Fibroblast of pulmonary artery (primary cell): ENCODE measurements at places on chromosomes 13 and 19.

DNA sequence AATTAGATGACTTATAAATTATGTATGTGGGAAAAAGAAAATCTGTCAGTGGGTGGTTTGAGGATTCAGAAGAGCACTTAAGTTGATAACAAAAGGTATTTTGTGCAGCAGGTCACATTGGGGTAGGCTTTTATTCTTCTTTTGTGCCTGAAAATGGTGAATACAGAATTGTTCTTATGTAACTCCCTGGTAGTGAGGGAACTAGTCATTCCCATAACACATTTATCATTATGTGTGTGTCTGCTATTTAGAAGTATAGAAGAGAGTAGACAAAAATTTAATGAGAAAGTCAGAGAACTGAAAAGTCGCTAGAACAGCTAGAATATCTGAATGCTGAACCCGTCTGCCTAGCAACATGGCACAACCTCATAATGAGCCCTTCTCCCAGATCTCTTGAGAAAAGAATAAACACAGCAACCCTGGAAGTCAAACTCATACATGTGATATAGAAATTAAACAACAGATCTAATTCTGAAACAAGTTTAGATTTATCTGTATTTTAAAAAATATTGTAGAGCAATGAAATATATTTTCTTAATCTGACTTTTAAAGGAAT, 111.8 kb upstream of the EDNRB start:
- DNase-seq = no peak

GRCh38 chr13:51995677-51996551, 15.3 kb downstream of the ATP7B start:
- DNase-seq = peak; percentile 67

GRCh38 chr19:38251564-38252051, 4.6 kb downstream of the PPP1R14A start:
- DNase-seq = peak; percentile 73

DNA sequence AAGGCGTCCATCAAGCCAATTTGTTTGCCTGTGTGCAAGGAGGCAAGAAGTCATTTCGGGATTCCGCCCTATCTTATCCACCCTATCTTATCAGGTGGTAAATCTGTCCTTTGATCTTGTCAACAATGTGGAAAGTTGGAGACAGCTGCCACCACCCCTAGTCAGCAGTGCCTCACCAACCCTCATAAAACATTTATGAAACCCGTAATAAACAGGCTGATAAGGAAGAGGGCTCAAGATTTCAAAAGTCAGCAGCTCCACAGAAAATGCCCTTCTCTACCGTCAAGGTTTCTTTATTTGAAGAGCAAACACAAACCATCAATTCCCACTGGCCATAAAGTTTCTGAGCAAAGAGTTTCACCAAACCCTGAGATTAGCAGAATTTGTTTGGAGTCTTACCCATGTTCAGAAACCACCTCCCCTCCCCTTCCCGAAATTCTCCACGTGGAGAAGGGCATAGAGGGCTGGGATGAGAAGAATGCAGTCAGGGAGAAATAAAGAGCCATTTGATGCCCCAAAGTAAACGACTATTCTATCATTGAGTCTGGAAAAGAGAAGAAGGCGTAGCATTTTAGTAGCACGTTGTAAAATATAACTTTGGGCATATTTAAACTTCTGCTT, 196.0 kb upstream of the GPR12 start:
- no peak for DNase-seq

DNA sequence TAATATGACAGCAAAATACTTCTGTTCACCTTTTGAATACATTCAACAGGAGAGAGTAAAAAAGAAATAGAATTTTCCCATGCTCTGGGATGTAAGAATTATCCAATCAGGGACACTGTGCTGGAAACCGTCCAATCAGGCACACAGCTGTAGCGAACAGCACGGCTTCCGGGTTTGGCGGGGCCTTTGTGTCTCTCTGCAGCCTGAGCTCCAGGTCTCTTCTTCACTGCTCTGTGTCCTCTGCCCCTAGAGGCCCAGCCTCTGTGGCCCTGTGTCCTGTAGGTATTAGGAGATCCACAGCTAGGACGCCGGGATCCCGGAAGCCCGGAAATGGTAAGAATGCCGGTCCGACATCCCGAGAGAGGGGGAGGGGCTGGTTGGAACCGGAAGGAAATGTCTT, 92.7 kb downstream of the ZNF737 start:
- DNase-seq = no peak

DNA sequence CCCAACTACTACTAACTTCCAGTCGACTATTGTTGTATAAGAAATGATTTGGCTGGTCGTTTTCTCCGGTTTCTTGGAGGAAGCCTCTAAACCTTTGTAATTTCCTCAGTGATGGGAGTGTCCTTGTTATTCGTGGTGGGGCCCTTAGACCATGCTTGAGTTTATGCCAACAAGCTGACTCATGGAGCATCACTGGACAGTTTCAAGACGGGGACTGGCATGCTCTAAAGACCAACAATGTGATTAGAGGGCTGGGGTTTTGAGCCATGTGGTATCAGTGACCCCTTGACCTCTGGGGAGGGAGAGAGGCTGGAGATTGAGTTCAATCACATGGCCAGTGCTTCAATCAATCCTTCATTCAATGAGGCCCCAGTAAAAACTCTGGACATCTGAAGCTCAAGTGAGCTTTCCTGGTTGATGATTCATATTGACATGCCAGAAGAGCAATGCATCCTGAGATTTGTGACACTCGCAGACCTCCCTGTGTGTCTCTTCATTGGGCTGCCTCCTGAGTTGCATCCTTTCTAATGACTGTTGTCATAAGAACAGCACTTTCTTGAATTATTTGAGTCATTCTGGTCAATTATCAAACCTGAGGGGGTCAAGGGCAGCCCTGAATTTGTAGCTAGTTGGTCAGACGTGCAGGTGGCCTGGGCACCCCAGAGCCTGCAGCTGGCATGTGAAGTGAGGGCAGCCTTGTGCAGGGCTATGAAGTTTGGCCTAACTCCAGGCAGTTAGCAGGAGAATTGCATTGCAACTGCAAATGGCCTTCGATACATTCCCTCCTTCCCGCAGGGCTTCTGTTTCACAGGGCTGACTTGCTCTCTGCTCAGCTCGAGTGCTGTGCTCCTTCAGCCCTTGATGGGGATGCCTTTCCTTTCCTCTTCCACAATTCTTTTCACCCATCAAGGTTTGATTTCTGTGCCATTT, 246.5 kb downstream of the FGF9 start:
- DNase-seq = no peak

DNA sequence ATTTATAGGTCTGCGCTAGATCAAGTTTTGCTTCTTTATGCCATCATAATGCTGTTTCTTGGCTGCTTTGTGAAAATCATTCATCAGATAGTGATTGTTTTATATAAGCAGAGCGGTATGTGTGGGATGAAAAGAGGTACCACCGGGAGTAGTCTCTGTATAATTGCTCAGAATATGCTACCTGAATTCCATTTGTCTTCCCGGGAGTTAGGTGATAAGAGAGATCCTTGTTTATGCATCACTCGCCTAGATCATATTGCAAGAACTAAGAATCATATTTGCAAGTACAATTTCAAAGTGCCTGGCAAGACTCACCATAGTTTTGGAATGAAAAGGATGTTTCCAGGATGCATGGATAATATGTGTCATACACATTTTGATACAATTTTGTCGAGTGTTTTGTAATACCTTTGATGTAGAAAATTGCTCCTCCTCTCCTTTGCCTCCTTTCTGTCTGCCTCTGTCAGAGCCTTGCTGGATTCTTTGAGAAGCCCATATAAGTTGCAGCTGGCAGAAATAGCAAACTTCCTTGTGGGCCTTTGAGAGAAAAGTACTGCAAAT, 1306.0 kb upstream of the SLC10A2 start:
- DNase-seq = peak; percentile 21

DNA sequence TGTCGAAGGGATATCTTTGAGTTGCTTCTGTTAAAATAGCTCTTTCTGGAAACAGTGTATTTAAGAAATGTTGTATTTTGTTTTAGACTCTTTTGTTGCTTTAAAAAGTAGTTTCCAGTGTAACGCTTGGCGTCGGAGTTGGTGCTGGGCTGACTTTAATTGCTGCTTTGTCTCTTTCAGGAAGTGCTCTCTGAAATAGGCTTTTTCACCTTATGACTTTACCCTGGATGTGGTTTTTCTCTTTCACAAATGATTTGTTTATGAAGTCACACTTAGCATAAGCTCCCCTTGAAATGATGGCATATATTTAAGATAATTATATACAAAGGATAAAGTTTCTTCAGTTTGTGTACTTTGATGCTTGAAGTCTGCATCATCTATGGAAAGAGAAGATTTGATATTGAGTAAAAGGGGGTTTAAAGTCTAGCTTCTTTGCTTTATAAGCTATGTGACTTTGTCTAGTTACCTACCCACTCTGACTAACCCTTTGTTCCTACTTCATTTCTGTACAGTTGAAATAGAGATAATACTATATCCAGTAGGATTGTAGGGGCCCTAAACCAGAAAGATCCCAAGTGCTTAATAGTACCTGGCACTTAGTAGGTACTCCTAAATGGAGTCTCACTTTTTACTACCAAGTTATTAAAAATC, at the start of gene GPR18:
Gene GPR18, minus strand, starts transcription at position 170 of the 651 bp plus-strand sequence. CDS start 2,507 bp downstream, outside the sequence.
- DNase-seq = no peak

GRCh38 chr19:11090997-11091702, 1.9 kb downstream of the LDLR start:
- no peak for DNase-seq

- peak; percentile 88 for DNase-seq
Observed at GRCh38 chr19:55418185-55418584, 10.6 kb upstream of the UBE2S start.

GRCh38 chr19:52094526-52095130, 937 bp downstream of the ZNF841 start:
- DNase-seq = no peak

GRCh38 chr19:42466521-42467182, 23.9 kb upstream of the CXCL17 start:
- DNase-seq = peak; percentile 76

- no peak for DNase-seq
Observed at GRCh38 chr13:110648848-110649421, 33.6 kb downstream of the NAXD start.

- no peak for DNase-seq
Observed at GRCh38 chr13:35841060-35841521, 290.1 kb downstream of the DCLK1 start.
